ENCODE measurements at places on chromosomes 5 and 9. TPM values are rescaled to one million over a fixed set of nuclear protein-coding genes. Genes with fewer than 3 reads are reported as not detected.

IPO11 gene
- polyA plus RNA-seq: 9.1 TPM

INSL4 gene
- polyA plus RNA-seq: not detected

PIP5KL1 gene
- polyA plus RNA-seq: 0.73 TPM

CYLC2 gene
- not detected for polyA plus RNA-seq

APBA1 gene
- polyA plus RNA-seq: not detected

MEIKIN gene
- polyA plus RNA-seq: not detected

ZNF79 gene
- polyA plus RNA-seq: 5.8 TPM

DNA sequence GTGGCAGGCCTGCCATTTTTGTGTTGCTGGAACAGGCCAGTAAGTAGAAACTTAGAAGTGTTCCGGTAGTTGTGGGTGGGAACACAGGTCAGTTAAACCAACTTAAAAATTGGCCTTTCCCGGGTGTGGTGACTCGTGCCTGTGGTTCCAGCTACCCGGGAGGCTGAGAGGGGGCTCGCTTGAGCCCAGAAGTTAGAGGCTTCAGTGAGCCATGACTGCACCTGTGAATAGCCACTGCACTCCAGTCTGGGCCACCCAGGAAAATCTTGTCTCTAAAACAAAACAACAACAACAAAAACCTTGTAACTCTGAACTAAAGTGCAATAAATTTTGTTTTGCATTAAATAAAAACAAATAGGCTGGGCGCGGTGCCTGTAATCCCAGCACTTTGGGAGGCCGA lies 1.4 kb upstream of the NHP2 start:
- no peak overlapping the region for H3K27ac ChIP-seq
- H3K4me1 ChIP-seq: peaks cover 30% of the 10 kb centered on the region
- H3K4me3 ChIP-seq: no peak overlapping the region
- H3K27me3 ChIP-seq: no peaks in the 10 kb centered on the region
- no peak for DNase-seq

- no peak overlapping the region for H3K27ac ChIP-seq
- no peak overlapping the region for H3K4me3 ChIP-seq
- no peak for DNase-seq
- peaks cover 9% of the 10 kb centered on the region for H3K27me3 ChIP-seq
Observed at GRCh38 chr5:1718669-1719068, 81.0 kb downstream of the MRPL36 start.

GRCh38 chr9:30943446-30944224 lies 1440.8 kb upstream of the ACO1 start:
- no peaks in the 10 kb centered on the region for H3K36me3 ChIP-seq
- H3K27me3 ChIP-seq: no peaks in the 10 kb centered on the region

- no peak overlapping the region for H3K27ac ChIP-seq
- DNase-seq: no peak
- H3K4me3 ChIP-seq: no peak overlapping the region
- H3K4me1 ChIP-seq: no peaks in the 10 kb centered on the region
Observed at GRCh38 chr5:66322786-66323528, 178.9 kb downstream of the SREK1 start.

- H3K4me3 ChIP-seq: no peak overlapping the region
- H3K4me1 ChIP-seq: no peaks in the 10 kb centered on the region
- no peak for DNase-seq
- H3K27me3 ChIP-seq: peaks cover 18% of the 10 kb centered on the region
- H3K36me3 ChIP-seq: no peaks in the 10 kb centered on the region
Observed at GRCh38 chr5:135221187-135221473, 177.9 kb downstream of the MACROH2A1 start.

- no peaks in the 10 kb centered on the region for H3K36me3 ChIP-seq
- H3K4me3 ChIP-seq: no peak overlapping the region
- no peaks in the 10 kb centered on the region for H3K27me3 ChIP-seq
- DNase-seq: no peak
Observed at GRCh38 chr5:76305269-76305668, 97.8 kb upstream of the IQGAP2 start.

GRCh38 chr9:7542693-7543092 lies 256.9 kb downstream of the DMAC1 start:
- no peaks in the 10 kb centered on the region for H3K4me1 ChIP-seq
- no peak overlapping the region for H3K27ac ChIP-seq
- H3K4me3 ChIP-seq: no peak overlapping the region
- peaks cover 9% of the 10 kb centered on the region for H3K27me3 ChIP-seq
- DNase-seq: no peak

DNA sequence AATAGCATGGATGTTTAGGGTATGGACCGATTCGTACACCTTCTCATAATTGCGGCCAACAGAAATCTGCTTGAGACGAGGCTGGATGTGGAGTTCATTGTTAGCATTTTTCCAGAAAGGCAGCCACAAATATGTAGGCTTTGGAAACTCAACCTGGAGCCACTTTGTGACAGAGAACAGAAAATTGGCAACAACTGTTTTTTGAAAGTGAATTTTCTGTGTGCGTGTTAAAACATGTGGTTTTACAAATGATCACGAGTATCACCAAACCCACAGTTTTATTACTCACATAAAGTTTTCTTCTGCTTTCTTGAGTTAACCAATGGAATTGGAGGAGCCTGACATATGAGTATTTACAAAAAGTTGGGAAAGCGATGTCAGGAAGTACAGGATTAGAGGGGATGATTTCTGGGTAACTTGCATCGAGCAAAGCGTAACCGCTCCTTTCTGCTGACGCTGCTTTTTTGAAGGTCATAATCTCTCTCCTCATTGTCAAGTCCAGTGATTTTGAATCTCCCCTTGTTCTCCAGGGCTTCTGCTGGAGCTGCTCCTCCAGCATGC lies 138.5 kb upstream of the TAF11L2 start:
- H3K4me1 ChIP-seq: peaks cover 18% of the 10 kb centered on the region
- H3K4me3 ChIP-seq: no peak overlapping the region
- no peaks in the 10 kb centered on the region for H3K27me3 ChIP-seq
- no peak for DNase-seq
- peak overlapping the region; percentile 55 for H3K27ac ChIP-seq
- no peaks in the 10 kb centered on the region for H3K36me3 ChIP-seq

DNA sequence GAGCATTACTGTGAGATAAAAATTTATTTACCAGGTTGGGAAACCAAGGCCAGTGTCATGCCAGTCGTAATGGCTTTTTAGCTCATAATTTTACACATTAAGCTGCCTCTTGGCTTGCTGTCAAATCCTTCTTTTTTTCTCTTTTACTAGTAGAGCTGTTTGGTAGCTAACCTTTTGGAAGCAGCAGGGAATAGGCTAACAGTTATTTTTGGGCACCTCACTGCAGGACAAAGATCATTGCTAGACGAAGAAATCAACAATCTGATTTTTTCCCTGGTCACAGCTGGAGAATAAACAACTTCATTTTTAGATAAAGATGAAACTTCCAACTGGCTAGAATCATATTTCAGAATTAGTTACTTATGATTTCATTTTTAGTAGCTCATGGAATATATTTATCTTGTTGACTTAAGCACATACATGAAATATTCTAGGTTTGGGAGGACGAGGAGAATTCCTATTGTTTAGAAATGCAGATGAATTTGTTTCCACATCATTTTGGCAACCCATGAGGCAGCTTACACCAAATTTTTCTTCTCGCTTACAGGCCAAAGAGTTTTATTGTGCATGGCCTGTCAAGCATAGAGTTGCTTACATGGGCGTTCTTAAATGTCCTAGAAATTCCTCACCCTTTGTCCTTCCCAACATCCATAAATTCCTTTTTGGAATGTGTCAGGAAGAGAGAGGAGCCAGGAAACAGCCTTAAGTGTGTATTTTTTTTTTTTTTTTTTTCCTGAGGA lies 19.6 kb downstream of the TNC start:
- H3K4me1 ChIP-seq: no peaks in the 10 kb centered on the region
- no peak overlapping the region for H3K27ac ChIP-seq
- H3K36me3 ChIP-seq: no peaks in the 10 kb centered on the region
- no peak for DNase-seq
- H3K4me3 ChIP-seq: no peak overlapping the region
- H3K27me3 ChIP-seq: peaks cover 25% of the 10 kb centered on the region

- H3K4me1 ChIP-seq: peaks cover 36% of the 10 kb centered on the region
- no peaks in the 10 kb centered on the region for H3K36me3 ChIP-seq
- peak overlapping the region; percentile 42 for H3K4me3 ChIP-seq
- H3K27ac ChIP-seq: no peak overlapping the region
Observed at GRCh38 chr5:35857606-35858205, 1.0 kb downstream of the IL7R start.

DNA sequence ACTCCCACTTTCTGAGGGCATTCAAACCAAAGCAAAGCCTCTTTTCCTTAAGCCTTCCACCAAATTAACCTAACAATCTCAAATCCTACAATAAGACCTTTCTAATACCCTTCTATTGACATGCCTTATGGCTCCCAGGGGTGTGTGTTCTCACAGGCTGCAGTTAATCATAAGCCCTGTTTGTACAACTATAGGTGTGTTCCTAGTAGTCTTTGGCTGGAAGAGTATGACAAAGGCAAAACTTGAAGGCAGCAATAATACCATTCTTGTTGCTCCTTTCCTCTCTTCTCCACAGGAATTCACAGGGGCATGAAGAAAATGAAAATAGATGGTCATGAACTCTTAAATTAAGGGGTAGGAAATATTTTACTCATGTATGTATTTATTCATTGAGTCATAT lies 10.9 kb upstream of the FBXO38 start:
- H3K36me3 ChIP-seq: peaks cover 20% of the 10 kb centered on the region
- no peak for DNase-seq
- H3K27ac ChIP-seq: no peak overlapping the region
- H3K27me3 ChIP-seq: peaks cover 8% of the 10 kb centered on the region
- no peaks in the 10 kb centered on the region for H3K4me1 ChIP-seq
- H3K4me3 ChIP-seq: no peak overlapping the region

DNA sequence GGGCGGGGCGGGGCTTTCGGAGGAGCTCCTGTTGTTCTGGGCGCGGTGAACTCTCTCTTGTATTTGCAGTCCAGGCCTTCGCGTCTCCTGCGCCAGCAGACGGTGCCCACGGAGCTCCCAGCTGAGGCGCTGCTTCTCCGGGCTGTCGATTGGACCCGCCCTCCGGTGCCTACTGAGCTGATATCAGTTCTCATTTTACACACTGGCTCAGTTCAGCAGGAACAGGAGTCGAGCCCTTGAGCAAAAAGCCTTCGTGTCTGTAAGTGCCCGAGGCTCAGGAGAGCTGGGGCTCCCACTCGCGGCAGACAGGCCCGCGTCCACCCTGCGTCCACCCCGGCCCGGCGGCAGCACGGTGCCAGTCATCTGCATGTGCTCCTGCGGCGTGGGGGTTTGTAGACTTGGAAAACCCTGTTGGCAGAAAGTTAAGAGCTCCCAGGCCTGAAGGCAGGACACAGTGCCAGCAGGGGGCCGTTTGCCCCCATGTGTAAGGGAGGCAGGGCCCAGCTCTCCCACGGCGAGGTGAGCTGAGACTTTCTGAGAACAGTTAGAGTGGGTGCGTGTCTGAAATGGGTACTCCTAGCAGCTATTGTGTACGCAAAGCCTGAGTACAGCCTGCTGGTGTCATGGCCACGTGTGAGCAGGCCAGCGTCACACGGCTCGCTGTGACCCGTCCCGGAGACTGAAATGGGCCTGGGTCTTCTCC lies 231.5 kb downstream of the FANCC start:
- H3K27ac ChIP-seq: no peak overlapping the region
- DNase-seq: no peak
- H3K27me3 ChIP-seq: no peaks in the 10 kb centered on the region

- no peak overlapping the region for H3K4me3 ChIP-seq
- no peak for DNase-seq
- H3K36me3 ChIP-seq: no peaks in the 10 kb centered on the region
- no peaks in the 10 kb centered on the region for H3K4me1 ChIP-seq
Observed at GRCh38 chr5:20470997-20471396, 483.0 kb upstream of the CDH18 start.

DNA sequence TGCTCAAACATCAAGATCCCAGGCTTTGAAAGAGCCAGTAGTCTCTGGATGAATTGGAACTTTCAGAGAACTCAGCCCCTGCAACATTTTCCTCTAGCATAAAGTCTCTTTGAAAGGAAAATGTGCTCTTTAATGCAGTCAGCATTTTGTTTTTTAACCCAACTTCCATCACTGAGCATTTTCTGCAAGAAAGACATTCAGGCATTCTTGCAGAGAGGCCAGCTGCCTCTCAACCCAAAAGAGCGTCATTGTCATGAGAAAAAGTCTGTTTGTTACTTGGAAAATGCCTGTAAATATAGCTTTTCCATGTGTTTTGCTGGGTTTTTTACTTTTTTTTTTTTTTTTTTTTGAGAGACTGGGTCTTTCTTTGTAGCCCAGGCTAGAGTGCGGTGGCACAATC lies 225.0 kb downstream of the ADAMTSL1 start:
- no peaks in the 10 kb centered on the region for H3K27me3 ChIP-seq
- no peaks in the 10 kb centered on the region for H3K36me3 ChIP-seq
- H3K4me1 ChIP-seq: no peaks in the 10 kb centered on the region

DNA sequence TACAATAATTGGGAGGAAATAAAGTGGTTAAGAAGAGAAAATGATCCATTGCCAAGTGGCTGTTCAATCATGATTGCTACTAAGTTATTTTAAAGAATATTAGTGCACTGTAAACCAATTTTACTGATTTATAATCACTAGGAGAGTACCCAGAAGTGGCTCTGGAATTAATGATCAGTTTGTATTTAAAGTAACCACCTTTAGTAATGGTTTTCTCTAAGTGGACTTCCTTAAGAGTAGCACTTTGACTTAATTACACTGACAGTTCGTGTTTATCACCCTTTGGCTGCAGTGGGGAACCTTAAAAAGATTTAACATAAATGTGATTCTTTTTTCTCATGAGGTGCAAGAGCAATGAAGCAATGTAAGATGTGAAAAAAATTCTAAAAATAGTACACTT lies 310.8 kb downstream of the CDH12 start:
- H3K27me3 ChIP-seq: no peaks in the 10 kb centered on the region
- no peak overlapping the region for H3K27ac ChIP-seq
- H3K4me1 ChIP-seq: no peaks in the 10 kb centered on the region
- no peaks in the 10 kb centered on the region for H3K36me3 ChIP-seq

DNA sequence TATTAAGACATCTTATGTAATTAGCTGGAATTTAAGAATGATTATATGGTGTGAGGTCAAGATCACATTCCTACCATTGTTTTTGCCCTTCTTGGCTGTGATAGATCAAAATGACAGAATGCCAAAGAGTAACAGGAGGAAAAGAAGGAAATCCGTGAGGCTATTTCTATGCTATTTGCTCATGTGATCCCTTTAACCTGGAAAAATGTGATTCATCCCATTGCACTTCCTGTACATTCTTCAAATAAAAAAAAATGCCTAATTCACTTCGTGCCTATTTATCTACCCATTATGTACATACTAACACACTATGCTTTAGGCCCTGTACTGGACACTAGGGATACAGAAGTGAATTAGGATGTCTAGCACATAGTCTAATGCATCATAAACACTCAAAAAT lies 154.1 kb upstream of the PAPPA start:
- no peak overlapping the region for H3K27ac ChIP-seq
- H3K27me3 ChIP-seq: no peaks in the 10 kb centered on the region
- no peak overlapping the region for H3K4me3 ChIP-seq
- no peaks in the 10 kb centered on the region for H3K4me1 ChIP-seq

- peaks cover 40% of the 10 kb centered on the region for H3K4me1 ChIP-seq
- H3K27me3 ChIP-seq: no peaks in the 10 kb centered on the region
- peak overlapping the region; percentile 85 for H3K27ac ChIP-seq
- no peak for DNase-seq
- no peak overlapping the region for H3K4me3 ChIP-seq
Observed at GRCh38 chr9:109101810-109102209, 17.9 kb downstream of the TMEM245 start.

Data from naive B cell (primary cell).